HFFc6 (cell line): ENCODE measurements at places on chromosomes 4 and X. TPM values are rescaled to one million over a fixed set of nuclear protein-coding genes. Genes with fewer than 3 reads are reported as not detected.

DNA sequence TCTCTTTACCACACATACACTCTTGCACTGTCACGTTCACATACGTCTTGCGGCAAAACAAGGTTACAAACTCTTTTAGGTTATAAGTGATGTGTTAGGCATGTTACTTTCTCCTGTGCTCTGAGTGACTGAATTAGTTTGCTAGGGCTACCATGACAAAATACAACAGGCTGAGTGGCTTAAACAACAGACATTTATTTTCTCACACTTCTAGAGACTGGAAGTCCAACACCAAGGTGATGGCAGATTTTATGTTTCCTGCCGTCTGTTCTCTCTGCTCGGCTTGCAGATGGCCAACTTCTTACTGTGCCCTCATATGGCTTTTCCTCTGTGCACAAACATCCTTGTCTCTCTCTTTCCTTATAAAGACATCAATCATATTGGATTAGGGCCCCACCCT is 1224.3 kb upstream of the TENM3 start:
- DNase-seq, result no peak

GRCh38 chrX:44019911-44020310 is 46.7 kb upstream of the NDP start:
- no peak for DNase-seq

The GABRE gene
- total RNA-seq, result 0.97 and 2.0 TPM in 2 replicates

DNA sequence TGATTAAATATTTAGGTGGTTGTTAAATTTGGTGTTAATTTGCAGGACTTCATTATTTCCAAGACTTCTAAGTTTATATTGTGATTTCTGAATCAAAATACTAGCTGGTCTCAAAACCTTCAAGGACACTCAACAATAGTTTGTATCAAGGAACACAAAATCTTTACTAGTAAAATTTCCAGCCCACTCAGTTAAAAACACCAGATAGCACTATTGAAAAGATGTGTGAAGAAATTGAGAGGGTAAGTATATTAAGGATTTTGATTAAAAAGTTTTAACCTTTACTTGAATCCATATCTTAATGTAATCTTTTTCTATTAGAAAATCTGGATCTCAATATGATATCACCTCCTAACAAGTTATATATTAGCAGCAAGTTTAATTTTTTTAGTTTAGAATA is 89.3 kb upstream of the UGT8 start:
- no peak for DNase-seq

DNA sequence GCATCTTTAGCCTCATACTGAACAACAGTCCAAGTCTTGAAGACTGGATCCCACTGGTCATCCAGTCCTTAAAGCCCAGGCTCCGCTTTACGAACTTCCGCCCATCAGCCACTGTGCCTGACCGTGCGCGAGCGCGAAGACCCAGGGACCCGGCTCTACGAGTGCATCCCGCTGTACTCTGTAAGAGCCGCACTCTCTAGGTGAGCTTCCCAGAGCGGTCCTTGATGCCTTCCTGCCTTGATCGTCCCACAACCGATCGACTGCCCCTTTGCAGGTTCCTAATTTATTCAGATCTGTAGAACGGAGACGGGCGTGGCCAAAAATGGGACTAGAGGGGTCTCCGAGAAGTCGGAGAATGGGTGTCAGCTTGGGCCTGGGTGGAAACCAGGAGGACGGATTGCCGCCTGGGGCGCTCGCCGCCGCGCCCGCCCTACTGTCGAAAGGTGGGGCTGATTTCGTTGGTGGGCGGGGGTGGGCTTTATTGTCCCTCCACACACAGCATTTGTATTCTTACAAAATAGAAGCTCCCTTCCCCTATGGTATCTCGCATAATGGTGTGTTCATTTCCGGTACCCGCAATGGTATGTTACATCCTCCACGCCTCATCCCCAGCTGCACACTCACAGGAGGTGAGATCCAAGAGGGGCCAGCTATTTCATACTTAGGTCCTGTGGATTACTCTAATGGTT is 42.3 kb upstream of the FAM156A start:
- no peak for DNase-seq

The HGFAC gene
- not detected in 3 replicates for total RNA-seq

DNA sequence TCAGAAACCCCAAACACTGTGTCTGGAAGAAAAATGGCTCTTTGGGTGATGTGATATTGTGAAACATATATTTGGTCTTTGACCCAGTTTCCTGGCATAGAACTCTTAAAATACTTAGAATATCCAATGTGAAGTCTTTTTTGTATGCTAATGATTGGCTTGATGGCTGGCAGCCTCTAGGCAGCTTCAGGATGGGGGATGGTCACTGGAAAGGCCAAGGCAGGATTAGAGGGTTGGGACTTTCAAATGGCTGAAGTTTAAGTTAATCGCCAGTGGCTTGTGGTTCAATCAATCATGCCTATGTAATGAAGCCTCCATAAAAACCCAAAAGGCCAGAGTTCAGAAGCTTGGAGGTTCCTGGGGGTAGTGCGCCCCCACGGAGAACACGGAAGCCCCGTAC is 33.5 kb upstream of the ESX1 start:
- DNase-seq, result no peak

The HSFX3 gene
- total RNA-seq, result not detected in 3 replicates
